Activated T-helper 9 cell treated with anti-CD3 and anti-CD28 coated beads, Interleukin-2, amount 50 U/mL, for 16 hours (primary cell): ENCODE measurements at places on chromosomes 4 and X.

- no peak for DNase-seq
Observed at GRCh38 chr4:54784161-54784671, 126.5 kb downstream of the KIT start.

GRCh38 chr4:88613417-88613875 lies 21.2 kb downstream of the HERC3 start:
- no peak for DNase-seq

GRCh38 chr4:56705334-56705733 lies 24.2 kb upstream of the HOPX start:
- no peak for DNase-seq

DNA sequence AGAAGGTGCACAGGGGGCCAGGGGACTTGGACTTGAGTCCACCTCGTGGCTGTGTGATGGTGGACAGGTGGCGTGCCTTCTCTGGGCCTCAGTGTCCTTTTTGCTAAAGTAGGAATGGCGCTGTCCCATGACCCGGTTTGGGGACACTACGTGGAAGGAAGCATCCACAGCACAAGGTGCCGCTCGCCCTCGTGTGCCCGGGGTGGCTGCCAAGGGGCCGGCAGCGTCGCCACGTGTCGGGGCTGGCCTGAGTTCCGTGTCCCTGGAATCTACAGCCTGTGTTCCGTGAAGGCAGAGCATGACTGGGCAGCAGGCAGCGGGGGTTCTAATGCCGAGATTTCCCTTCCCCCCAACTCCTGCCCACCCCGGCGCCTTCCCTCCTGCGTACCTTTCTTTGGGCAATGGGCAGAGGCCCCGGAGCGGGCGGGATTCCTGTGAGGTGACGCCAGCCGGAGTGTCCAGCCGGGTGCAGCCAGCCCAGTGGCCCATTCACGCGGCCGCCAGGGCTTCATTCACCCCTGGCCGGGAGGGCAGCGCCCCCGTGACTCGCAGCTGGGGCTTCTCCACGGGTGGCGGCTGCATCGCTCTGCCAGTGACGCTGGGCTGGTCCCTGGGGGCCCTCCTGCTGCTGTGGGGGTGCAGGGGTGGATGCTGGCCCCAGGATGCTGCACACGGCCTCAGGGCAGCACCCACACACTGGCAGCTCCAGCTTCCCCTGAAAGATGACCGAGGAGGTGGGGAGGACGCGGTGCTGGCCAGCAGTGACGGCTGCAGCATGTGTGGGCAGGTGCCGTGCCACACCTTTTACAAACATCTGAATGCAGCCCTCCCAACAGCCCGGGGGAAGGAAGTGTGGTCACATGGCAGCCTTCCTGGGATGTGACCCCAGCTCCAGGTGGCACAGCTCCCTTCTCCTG lies 21.2 kb downstream of the DOK7 start:
- DNase-seq, result no peak

DNA sequence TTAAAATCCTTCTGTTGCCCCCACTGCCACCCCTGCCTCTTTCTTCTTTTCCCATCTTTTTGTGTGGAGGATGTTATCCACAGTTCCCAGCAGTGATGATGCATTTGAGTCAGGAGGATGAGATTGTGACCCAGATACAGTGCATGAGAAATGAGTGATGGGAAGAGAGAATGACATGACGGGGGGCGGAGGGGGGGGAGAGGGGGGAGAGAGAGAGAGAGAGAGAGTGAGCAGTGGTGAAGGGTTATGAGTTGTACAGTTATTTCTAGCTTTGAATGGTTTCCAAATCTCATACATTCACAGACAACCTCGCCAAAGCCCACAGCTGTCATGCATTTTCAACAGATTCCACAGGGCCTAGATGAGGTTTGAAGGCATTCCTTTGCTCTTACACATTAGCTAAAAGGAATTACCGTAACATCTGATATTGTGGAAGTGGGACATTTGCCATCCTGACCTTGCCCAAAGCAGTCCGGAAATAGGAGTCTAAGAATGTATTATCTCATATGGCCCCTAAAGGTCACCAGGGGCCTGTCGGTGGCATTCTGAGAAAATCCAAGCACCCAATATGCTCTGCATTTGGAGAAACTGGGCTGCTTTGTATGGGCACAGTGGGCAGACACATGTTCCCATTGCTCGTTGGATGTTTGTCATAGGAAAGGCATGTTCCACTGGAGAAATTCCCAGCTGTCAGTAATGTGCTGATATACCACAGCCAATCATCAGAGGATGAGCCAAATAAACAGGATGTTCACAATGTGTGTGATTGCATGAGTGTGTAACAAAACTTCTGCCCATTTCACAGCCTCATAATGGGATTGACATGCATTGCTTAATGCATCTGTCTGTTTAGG lies 435.8 kb downstream of the SPRY1 start:
- no peak for DNase-seq

DNA sequence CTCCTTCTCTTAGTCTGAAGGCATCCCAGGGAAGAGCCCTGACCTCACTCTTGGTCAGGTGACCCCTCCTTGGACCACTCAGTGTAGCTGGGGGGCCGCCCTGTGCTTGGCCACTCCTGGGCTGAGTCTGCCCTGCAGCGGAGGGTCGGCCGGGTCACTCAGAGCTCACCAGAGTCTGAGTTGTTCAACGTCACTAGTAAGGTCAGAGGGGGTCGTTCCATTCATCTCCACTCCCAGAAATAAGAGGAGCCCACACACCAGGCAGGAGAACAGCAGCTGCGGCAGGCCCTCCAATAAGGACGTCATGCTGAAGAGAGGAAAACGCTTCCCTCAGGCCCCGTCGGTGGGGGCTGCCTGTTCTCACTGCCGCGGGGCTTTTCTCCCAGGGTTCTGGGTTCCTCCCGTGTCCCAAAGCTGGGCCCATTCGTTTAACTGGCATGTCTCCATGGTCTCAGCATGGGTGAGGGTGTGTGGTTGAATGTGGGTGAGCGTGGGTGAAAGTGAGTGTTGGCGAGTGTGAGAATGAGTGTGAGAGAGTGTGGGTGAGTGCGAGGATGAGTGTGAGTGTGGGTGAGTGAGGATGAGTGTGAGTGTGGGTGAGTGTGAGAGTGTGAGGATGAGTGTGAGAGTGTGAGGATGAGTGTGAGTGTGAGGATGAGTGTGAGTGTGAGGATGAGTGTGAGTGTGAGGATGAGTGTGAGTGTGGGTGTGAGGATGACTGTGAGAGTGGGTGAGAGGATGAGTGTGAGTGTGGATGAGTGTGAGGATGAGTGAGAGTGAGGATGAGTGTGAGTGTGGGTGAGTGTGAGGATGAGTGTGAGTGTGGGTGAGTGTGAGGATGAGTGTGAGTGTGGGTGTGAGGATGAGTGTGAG lies 47.7 kb downstream of the ING2 start:
- no peak for DNase-seq

GRCh38 chrX:24525455-24525854 lies 60.4 kb downstream of the PDK3 start:
- DNase-seq, result no peak

DNA sequence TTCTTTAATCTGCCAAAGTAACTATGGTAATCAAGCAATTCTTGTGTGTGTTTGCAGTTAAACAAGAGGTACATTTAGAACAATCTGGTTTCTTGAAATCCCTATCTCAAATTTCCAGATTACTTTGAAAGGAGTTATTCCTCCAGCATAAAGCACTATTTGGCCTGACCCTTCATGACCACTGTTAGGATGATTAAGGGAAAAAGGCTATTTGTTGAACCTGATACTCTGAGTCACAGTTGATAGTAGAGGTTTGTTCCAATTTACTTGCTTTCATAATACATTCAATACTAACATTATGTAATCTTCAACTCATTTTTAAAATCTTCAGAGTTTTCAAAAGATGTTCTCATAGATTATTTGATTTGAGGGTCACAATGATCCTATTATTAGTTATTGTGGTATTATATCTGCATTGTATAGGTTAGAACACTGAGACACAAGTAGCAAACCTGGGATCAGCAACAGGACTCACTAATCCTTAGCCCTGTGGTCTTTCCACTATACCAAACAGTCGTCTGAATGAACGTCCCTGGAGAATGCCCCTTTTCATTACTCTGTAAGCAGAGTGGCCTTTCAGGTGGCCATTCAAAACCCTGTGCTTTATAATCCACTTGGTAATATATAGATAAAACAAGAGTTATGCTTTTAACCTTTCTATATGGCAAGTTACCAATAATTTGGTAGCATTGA lies 8.1 kb upstream of the NDST4 start:
- DNase-seq, result no peak

GRCh38 chr4:120286813-120287212 lies 220.2 kb upstream of the MAD2L1 start:
- DNase-seq, result no peak
